IMR-90 (cell line): ENCODE measurements at places on chromosomes 12 and 14. TPM values are rescaled to one million over a fixed set of nuclear protein-coding genes. Genes with fewer than 3 reads are reported as not detected.

- no peak overlapping the region for H3K4me3 ChIP-seq
- DNase-seq, result peak; percentile 96
- H3K27ac ChIP-seq, result no peak overlapping the region
- H3K27me3 ChIP-seq, result no peaks in the 10 kb centered on the region
- H3K36me3 ChIP-seq, result no peaks in the 10 kb centered on the region
- peaks cover 18% of the 10 kb centered on the region for H3K4me1 ChIP-seq
These were observed 76.6 kb downstream of the SSPN start for GRCh38 chr12:26271889-26272492.

- DNase-seq, result no peak
- no peak overlapping the region for H3K4me3 ChIP-seq
- no peak overlapping the region for H3K27ac ChIP-seq
- no peaks in the 10 kb centered on the region for H3K4me1 ChIP-seq
- no peaks in the 10 kb centered on the region for H3K27me3 ChIP-seq
These were observed 29.4 kb upstream of the LRP1-AS start for GRCh38 chr12:57176846-57177245.

DNA sequence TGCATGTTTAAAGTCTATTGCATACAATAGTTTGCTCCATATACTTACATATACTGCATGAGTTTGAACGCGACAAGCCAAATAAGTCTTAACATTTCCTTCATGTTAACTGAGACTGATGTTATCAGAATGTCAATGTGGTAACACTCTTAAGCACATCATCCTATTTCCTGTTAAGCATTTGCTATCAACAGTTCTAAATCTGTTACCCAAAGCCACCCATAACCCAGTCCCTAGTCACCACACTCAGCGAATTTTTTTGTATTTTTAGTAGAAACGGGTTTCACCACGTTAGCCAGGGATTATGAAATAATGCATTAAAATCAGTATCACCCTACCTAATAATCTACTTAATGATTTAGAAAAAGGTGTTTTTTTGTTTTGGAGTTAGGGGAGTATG, 39.4 kb downstream of the HNRNPC start:
- peaks cover 3% of the 10 kb centered on the region; the same call in 1 of the 2 replicates for H3K4me1 ChIP-seq
- H3K4me3 ChIP-seq, result no peak overlapping the region
- DNase-seq, result no peak
- H3K36me3 ChIP-seq, result peaks cover 48% of the 10 kb centered on the region

GRCh38 chr14:69325086-69325485, 65.1 kb downstream of the GALNT16 start:
- H3K4me1 ChIP-seq, result no peaks in the 10 kb centered on the region
- no peak for DNase-seq
- no peak overlapping the region for H3K27ac ChIP-seq
- H3K36me3 ChIP-seq, result no peaks in the 10 kb centered on the region
- peaks cover 23% of the 10 kb centered on the region for H3K27me3 ChIP-seq

The WNT1 gene
- not detected in 2 replicates for total RNA-seq

The PYGL gene
- total RNA-seq, result 70.4 and 73.0 TPM in 2 replicates

- H3K36me3 ChIP-seq, result no peaks in the 10 kb centered on the region
- H3K4me1 ChIP-seq, result no peaks in the 10 kb centered on the region
- H3K4me3 ChIP-seq, result no peak overlapping the region
- no peak for DNase-seq
- H3K27ac ChIP-seq, result no peak overlapping the region
These were observed 63.5 kb downstream of the EFCAB11 start for GRCh38 chr14:89891055-89891454.

The TMEM30B gene
- total RNA-seq, result under 0.01 TPM in 1 of 2 replicates, not detected in the other

DNA sequence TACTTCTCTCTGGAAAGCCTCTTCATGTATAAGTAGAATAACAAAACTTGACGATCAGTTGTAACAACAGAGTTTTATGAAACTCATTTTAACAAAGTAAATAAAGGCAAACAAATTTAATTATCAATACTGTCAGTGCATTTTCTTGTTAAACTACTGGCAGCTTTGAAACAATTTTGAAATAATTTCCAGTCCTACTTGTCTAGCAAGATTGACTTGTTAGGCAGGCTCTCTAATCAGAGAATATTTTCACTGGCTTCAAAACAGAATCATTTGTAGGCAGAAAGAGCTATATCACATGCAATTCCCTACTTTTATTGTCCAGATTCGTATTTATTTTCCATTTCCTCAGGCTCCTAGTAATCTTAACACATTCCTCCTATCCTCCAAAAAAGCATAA, 45.9 kb upstream of the SLC6A13 start:
- no peak overlapping the region for H3K27ac ChIP-seq
- peaks cover 47% of the 10 kb centered on the region for H3K36me3 ChIP-seq
- H3K4me3 ChIP-seq, result no peak overlapping the region
- no peaks in the 10 kb centered on the region for H3K27me3 ChIP-seq

The FRS2 gene
- 58.3 and 65.8 TPM in 2 replicates for total RNA-seq

- no peak overlapping the region for H3K4me3 ChIP-seq
- H3K27ac ChIP-seq, result no peak overlapping the region
- no peak for DNase-seq
- no peaks in the 10 kb centered on the region for H3K4me1 ChIP-seq
- H3K27me3 ChIP-seq, result no peaks in the 10 kb centered on the region
These were observed 803.5 kb upstream of the FLRT2 start for GRCh38 chr14:84726471-84726870.

The IL31 gene
- total RNA-seq, result not detected in 2 replicates

GRCh38 chr12:131559517-131560516, 151.1 kb upstream of the SFSWAP start:
- no peaks in the 10 kb centered on the region for H3K27me3 ChIP-seq
- no peak overlapping the region for H3K27ac ChIP-seq
- no peak overlapping the region for H3K4me3 ChIP-seq
- no peaks in the 10 kb centered on the region for H3K4me1 ChIP-seq

DNA sequence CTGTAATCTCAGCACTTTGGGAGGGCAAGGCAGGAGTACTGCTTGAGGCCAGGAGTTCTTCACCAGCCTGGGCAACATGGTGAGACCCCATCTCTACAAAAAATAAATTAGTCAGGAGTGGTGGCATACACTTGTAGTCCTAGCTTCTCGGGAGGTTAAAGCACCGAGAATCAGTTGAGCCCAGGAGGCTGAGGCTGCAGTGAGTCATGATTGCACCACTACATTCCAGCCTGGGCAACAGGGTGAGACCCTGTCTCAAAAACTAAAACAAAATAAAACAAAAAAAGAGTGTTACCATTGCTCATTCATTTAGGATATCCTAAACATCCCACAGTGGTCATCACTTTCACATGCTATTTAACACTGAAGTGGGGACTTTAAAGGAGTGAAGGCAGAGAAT, 7.8 kb downstream of the NEK9 start:
- 0 out of 2 replicates have a peak, but pooled peaks cover 1% of the 10 kb centered on the region for H3K4me1 ChIP-seq
- H3K27me3 ChIP-seq, result no peaks in the 10 kb centered on the region
- H3K4me3 ChIP-seq, result no peak overlapping the region
- peaks cover 12% of the 10 kb centered on the region for H3K36me3 ChIP-seq
- H3K27ac ChIP-seq, result no peak overlapping the region
- peak; percentile 38 for DNase-seq

The LIN7A gene
- 23.9 and 24.7 TPM in 2 replicates for total RNA-seq

GRCh38 chr14:93081876-93082570, 33.7 kb downstream of the ITPK1 start:
- no peak overlapping the region for H3K4me3 ChIP-seq
- H3K4me1 ChIP-seq, result peaks cover 1% of the 10 kb centered on the region; the same call in 1 of the 2 replicates
- no peaks in the 10 kb centered on the region; the same call in 1 of the 2 replicates for H3K36me3 ChIP-seq
- no peaks in the 10 kb centered on the region for H3K27me3 ChIP-seq
- H3K27ac ChIP-seq, result no peak overlapping the region

DNA sequence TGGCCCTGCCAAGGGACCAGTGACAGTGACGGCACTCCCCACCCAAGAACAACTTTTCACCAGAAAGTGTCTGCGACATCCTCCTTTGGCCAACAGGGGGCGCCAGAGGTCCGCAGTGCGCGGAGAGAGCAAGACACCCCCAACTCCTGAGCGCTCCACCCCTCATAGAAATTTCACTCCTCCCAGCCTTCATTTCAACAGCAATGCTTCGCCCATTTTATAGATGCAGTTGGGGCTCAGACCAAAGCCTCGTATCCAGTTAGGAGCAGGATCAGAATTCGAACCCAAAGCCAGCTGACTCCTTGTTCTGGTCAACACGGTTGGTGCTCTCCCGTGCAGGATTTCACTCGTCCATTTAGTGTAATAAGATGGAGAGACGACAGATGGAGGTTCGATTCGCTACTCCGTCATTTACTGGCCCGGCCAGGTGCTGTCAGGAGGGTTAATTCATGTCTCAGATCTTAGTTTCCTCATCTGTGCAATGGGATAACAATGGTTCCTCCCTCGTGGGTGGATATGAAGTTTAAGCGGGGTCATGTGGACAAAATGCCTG, 2.4 kb upstream of the POP5 start:
- H3K4me1 ChIP-seq, result no peaks in the 10 kb centered on the region
- H3K4me3 ChIP-seq, result 0 out of 2 replicates have a peak overlapping the region, but pooled peaks have one; percentile 11
- peaks cover 18% of the 10 kb centered on the region for H3K27me3 ChIP-seq
- peak; percentile 61 for DNase-seq
- H3K36me3 ChIP-seq, result peaks cover 11% of the 10 kb centered on the region

GRCh38 chr14:105465209-105466031, 9.2 kb upstream of the CRIP2 start:
- H3K4me1 ChIP-seq, result peaks cover 2% of the 10 kb centered on the region; the same call in 1 of the 2 replicates
- H3K27ac ChIP-seq, result no peak overlapping the region
- no peak for DNase-seq
- H3K27me3 ChIP-seq, result no peaks in the 10 kb centered on the region
- H3K36me3 ChIP-seq, result peaks cover 71% of the 10 kb centered on the region

The ATXN7L3B gene
- 21.7 and 28.1 TPM in 2 replicates for total RNA-seq

- peak; percentile 54 for DNase-seq
- no peaks in the 10 kb centered on the region for H3K27me3 ChIP-seq
- H3K4me3 ChIP-seq, result no peak overlapping the region
- peaks cover 5% of the 10 kb centered on the region for H3K4me1 ChIP-seq
- H3K36me3 ChIP-seq, result no peaks in the 10 kb centered on the region
- H3K27ac ChIP-seq, result no peak overlapping the region
These were observed 37.9 kb downstream of the PELI2 start for GRCh38 chr14:56156096-56156495.

DNA sequence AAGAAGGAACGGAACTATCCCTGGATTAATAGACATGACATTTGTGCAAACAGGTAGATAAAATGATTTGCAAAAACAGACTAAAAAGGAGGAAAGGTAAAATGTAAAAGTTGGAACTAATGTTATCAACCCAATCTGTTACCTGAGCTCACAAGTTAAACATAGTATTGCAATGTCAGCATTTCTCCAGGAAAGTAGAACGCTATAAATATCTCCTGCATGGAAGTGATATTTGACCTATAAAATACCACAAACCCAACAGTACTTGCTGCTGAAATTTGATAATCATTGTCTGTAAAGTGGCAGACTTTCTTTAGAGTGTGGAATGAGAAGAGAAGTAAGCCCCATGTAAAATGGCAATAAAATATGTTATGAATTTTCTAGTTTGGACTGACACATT, 1435.7 kb downstream of the LRFN5 start:
- no peaks in the 10 kb centered on the region for H3K27me3 ChIP-seq
- H3K4me3 ChIP-seq, result no peak overlapping the region
- DNase-seq, result no peak
- H3K27ac ChIP-seq, result no peak overlapping the region

The TMBIM4 gene
- 59.3 and 89.7 TPM in 2 replicates for total RNA-seq

DNA sequence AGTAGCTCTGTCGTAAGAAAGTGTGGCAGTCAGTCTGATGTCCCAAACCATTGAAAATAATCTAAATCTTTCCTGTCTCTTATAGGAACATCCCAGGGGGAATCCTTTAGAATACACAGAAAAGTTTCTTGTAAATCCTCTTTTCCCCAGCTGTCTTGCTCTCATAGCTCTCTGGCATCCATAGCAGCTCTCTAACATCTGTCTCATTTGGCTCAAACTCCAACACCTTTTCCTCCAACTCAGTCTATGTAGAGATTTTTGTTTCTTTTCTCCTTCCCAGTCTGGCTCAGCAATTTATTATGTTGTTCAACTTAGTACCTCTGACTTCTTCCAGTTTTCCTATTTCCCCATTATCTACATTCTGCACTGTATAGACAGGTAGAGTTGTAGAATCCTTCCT, 84.4 kb upstream of the NEDD1 start:
- H3K27ac ChIP-seq, result no peak overlapping the region
- H3K27me3 ChIP-seq, result peaks cover 1% of the 10 kb centered on the region; the same call in 1 of the 2 replicates
- no peaks in the 10 kb centered on the region for H3K36me3 ChIP-seq
- no peak for DNase-seq
- no peak overlapping the region for H3K4me3 ChIP-seq
- no peaks in the 10 kb centered on the region for H3K4me1 ChIP-seq

The TAS2R7 gene
- not detected in 2 replicates for total RNA-seq

The LRRIQ1 gene
- under 0.01 and 0.28 TPM in 2 replicates for total RNA-seq

DNA sequence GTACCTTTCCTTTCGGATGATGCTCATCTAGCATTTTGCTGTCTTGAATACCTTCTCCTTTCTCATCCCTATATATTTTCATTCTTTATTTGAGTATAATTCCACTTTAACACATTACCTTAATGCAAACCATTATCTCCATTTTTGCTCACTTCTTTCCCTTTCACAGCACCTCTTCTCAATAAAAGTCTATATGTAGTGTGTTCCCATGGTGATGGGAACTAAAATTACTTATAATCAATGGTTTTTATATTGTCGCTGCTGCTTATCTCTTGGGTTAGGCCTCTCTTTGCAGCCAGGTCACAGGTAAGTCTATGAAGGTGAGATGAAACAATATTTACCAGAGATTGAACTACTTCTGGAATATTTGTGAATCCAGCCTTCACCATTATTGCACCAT, 121.6 kb upstream of the FGD4 start:
- no peaks in the 10 kb centered on the region for H3K27me3 ChIP-seq
- DNase-seq, result no peak
- no peak overlapping the region for H3K27ac ChIP-seq
- H3K4me3 ChIP-seq, result no peak overlapping the region
- H3K4me1 ChIP-seq, result peaks cover 6% of the 10 kb centered on the region; the same call in 1 of the 2 replicates

The LBHD2 gene
- total RNA-seq, result not detected in 2 replicates

DNA sequence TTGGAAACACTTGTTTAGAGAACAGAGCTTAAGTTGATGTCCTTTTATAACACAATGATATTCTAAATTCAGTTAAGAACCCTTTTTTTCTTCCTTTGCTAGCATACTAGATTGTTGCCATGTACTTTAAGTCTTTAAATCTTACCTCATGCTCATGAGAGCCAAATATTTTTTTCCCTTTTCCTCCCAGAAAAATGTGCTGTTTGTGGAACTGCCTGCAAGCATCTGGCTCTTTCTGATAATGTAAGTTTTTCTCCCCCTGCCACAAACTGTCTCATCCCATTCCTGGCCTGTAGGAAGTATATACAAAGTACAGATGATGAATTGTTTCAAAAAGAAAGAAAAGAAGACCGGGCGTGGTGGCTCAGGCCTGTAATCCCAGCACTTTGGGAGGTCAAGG, 5.3 kb downstream of the RNF212B start:
- no peaks in the 10 kb centered on the region for H3K36me3 ChIP-seq
- DNase-seq, result no peak
- no peak overlapping the region for H3K4me3 ChIP-seq
- peaks cover 6% of the 10 kb centered on the region for H3K27me3 ChIP-seq
- H3K4me1 ChIP-seq, result no peaks in the 10 kb centered on the region; the same call in 1 of the 2 replicates
